ENCODE measurements at places on chromosomes 4 and X.

DNA sequence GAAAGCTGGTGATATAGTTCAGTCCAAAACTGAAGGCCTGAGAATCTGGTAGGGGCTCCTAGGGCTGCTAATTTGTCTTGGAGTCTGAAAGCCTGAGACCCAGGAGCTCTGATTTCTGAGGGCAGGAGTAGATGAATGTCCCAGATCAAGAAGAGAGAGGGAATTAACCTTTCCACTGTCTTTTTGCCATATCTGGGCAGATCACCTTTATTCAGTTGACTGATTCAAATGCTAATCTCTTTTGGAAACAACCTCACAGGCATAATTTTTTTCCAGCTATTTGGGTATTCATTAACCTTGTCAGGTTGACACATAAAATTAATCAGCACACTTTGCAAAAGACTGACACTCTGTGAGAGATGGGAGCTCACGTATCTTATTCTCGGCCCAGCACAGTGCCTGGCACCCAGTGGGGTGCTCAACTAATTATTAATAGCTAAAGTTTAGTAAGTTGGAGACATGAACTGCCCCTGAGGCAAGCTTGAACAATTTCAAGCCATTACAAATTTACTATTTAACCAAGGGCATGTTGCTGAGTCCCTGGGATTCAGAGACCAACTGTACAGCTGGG, 114.3 kb downstream of the CPEB2 start:
- no peak for ATAC-seq

GRCh38 chr4:48924416-48924815, 17.8 kb upstream of the OCIAD2 start:
- ATAC-seq: no peak

DNA sequence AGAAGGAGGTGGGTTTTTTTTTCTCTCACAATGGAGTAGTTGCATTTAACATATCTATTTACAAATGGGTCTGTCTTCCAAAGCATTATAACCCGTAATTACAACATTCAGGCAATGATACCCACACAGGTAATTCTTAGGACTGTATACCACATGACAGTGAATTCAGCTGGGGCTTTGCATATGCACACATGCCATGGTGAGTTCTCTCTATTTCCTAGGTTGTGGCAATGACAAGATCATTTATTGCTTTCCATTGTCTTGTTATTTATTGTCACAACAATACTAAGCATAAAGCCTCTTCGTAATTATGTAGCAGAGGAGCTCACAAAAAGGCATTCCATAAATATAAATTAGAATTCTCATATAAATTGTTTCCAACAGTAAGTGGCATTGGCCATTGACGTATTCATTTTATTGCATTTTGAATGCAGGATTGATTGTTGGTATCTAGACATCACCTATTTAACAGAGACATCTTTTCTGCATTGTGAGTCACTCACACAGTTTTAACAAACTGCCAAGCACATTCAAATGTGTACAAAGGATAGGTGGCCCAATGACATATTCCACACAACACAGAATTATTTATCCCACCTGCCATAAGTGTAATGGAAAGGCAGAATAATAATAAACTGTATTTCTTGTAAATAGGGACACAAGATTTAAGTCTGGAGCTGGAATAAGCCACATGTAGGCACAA, 390.7 kb upstream of the GALNT7 start:
- no peak for ATAC-seq

GRCh38 chr4:40992472-40993295, 221.7 kb downstream of the APBB2 start:
- ATAC-seq: peak; percentile 68

DNA sequence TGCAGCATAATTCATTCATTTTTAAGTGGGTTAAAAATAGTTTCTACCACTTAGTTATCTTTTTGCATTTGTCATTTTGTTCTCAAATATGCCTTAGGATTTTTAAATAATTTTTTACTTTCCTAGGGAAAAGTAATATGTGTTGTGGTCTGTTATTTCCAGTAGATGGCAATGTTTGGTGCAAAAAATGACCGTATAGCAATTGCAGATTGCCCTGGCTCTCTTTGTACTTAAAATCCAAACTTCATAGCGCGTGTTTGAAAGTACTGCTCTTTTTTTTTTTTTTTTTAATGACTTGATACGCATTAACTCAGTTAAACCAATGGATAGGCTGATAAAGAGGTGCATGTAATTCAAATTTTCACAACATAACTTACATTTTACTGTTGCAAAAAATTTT, 74.4 kb upstream of the RBMX start:
- ATAC-seq: no peak

DNA sequence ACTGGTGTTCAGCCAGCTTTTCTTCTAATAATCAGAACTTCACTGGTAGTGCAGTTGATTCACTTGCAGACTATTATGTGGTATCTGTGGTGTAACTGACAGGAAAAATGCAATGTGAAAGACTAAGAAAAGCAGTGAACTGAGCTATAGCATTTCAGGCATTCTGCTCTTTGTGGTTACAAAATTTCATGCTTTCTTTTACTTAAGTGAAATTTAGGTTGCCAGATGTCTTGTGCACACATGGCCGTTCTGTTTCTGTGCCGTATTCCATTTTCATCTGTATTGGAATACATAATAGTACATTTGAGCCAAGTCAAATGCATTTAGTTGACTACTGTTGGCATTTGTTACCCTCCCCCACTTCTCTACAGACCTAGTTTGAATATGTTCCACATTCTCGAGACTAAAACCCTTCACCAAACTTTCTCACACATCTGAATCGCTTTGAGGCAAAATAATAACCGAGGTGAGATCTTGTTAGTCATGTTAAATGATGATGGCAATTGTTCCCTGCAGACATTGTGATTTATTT, 8.2 kb downstream of the RTL3 start:
- peak; percentile 66 for ATAC-seq

DNA sequence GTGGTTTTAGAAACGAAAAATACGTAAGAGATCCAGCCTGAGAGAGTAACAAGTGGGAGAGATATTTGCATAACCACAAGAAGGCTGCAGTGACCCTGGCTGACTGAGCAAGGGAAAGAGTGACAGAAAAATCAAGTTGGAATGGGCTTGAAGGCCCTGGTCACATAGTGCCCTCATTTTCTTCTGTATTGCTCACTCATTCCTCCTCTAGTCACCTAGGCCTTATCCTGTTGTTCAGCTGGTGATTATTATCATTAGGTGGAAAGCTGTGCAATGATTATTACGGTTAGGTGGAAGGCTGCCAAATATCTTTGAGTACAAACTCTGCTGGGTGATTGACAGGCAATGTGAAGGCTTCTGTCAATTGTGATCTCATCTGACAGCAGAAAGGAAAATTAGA, 2384.1 kb downstream of the PCDH7 start:
- ATAC-seq: no peak

DNA sequence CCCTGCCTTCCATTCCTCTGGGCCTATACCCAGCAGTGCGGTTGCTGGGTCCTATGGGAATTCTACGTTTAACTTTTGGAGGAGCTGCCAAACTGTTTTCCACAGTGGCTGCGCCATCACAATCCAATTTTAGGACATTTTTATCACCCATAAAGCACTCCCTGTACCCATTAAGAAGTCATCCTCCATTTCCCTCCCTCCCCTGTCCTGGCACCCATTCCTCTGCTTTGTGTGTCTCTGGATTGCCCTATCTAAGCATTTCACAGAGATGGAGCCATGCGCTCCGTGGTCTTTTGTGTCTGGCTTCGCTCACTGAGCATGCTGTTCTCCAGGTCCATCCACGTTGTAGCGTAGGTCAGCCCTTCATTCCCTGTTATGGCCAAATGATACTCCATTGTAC, 1.7 kb upstream of the OPN1LW start:
- no peak for ATAC-seq

DNA sequence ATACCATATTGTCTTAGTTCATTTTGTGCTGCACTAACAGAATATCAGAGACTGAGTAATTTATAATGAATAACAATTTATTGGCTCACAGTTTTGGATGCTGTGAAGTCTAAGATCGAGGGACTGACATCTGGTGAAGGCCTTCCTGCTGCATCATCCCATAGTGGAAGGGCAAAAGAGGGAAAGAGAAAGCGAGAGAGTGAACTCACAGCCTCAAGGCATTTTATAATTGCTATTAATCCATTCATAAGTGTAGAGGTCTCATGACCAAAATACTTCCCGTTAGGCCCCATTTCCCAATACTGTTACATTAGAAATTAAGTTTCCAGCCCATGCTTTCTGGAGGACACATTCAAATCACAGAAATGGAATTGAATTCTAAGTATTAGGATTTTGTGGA, 554.4 kb downstream of the TRAM1L1 start:
- ATAC-seq: no peak

DNA sequence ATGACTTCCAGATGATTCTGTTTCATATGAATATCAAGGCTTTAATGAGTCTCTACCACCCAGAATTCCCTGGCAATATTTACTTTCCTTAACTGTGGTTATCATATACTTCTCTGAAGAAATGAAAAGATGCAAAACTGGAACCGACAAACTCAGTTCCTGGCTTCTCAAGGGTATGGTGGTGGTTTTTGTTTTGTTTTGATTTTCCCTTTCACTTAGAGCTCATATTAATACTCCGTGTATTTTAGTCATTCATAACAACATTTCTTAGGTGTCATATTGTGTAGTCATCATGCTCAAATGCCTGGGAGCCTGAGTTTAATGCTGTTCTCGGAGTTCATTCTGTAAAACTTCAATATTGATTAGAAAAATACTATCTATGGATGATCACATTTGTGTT, 665 bp downstream of the TRPC5OS start:
- no peak for ATAC-seq

GRCh38 chr4:126533146-126533805, 1099.5 kb upstream of the INTU start:
- ATAC-seq: no peak

DNA sequence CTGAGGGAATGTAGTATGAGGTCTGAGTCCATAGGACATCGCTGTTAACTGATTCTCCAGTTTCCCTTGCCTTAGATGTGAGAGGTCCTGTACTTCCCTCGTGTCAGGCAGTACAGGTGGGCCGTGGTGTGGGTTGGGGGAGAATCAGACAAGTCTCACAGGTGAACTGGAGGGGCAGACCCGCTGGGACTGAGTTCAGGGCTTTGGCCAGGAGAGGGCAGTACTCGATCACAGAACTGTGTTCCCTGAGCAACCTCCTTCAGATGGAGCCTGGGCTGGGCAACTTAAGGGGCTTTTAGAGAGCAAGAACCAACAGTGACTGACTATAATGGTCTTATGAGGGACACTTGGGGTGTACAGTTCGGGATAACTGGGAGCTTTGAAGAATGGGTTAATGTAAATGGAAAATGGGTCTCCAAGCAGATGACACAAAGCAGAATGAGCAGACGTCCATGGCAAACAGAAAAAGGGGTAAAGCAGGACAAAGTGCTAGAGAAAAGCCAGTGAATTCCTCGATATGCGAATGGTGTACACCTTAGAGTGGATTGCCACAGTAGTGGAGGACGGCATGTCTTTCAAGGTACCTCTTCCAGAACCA, 83.6 kb downstream of the CCNG2 start:
- peak; percentile 69 for ATAC-seq

DNA sequence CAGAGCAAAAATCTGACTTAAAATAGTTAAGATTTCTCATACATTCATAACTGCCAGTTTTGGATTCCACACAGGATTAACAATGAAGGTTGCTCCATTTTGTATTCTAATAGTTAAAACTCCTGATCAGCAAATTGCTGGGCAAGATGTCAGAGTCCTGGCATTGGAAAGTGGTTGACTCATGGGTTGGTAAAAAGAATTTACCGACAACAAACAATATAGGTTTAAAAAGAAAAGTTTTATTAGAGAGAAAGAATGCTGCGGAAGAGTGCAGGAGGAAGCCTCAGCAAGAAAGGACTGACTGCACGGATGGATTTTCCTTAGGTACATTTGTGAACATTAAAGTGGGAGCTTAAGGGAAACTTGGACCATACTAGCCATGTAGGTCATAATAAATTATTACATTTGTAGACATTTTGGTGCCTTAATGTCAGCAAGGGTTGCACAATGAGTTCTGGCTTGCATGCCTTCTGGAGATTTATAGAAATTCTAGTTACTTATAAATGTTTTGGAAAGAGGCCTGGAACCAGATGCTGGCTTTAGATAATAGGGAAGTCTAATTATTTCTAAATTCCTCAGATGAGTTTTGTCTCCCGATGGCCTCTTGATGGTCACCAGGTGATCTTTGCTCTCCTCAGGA, 25.4 kb upstream of the IL2 start:
- ATAC-seq: no peak

GRCh38 chr4:139813881-139814280, 148.3 kb downstream of the MGST2 start:
- ATAC-seq: no peak

DNA sequence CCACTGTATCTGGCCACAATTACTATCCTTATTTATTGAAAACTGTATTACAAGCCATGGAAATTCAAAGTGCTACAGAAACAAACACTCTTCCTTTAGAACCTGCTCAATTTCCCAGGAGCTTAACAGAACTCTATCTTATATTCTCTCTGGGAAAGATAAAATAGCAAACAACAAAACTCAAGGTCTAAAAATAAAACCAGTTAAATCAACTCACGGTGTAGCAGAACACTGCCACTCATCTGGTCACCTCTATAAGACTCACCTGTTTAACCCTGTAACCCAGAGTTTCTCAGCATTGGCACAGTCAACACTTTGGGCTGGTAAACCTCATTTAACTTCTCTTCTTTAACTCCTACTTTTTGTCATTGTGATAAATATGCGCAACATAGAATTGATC, 348.9 kb downstream of the DCHS2 start:
- ATAC-seq: no peak

- ATAC-seq: no peak
Measured at GRCh38 chr4:129978315-129978714, 882.4 kb downstream of the C4orf33 start.

GRCh38 chrX:23952984-23953907, 45.4 kb downstream of the CXorf58 start:
- peak; percentile 83 for ATAC-seq

DNA sequence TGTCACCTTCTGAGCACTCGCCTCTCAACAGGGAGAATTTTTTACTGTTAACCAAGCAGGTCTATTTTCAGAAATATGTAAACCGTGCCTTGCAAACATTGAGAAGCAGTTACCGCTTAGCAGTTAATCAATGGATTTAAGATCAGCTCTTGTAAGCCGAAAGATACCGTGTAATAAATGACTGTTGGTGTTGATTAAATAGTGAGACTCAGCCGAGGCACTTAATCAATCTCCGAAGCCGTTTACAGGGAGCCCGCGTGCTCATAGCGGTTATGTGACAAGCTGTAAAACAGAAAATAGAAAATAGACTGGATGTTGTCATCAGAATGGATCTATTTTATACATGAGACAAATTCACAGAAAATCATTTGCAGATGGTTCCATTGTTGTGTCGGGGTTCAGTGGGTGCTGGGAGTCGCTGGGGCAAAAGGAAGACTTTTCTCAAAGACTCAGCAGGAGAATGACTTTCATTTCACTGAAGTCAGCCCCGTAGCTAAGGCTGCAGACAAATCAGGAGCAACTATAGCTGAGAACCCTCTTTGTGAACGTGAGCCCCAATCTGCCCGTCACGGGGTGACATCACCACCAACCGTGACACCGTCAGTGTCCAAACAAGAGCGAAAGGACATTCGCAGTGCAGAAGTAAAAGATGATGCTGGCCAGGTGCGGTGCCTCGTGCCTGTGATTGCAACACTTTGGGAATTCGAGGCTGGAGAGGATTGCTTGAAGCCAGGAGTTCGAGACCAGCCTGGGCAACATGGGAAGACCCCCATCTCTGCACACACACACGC, 275.3 kb downstream of the CRLF2 start:
- ATAC-seq: no peak

All from stimulated activated memory B cell treated with anti-CD40 and anti-IgM and Interleukin-4, amounts not matched to agents 10 μg/mL and 1 μg/mL and 100 μg/mL, for 72 hours (primary cell).